ENCODE measurements at places on chromosomes 6 and 20.

GRCh38 chr6:92275150-92275549, 1144.2 kb downstream of the EPHA7 start:
- DNase-seq: no peak

- DNase-seq: peak; percentile 11
These were observed 868.6 kb upstream of the GJE1 start for GRCh38 chr6:141264101-141264500.

DNA sequence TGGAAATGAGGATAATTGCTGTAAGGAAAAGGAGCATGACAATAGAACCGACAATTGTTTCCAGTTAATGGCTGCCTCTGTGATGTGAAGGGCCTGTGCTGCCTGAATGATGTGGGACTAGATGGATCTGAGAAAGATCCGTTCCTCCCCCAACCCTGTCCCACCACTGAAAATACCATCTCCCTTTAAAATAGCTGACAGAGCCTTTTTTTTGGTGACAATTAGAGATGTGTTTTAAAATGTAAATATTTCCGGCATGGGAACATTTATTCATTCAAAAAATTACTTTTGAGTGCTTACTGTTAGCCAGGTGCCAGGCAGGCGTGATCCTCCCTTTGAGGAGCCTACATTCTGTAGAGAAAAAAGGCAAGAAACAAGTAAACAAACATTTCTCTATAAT, 72.4 kb upstream of the SUPT3H start:
- no peak for DNase-seq

DNA sequence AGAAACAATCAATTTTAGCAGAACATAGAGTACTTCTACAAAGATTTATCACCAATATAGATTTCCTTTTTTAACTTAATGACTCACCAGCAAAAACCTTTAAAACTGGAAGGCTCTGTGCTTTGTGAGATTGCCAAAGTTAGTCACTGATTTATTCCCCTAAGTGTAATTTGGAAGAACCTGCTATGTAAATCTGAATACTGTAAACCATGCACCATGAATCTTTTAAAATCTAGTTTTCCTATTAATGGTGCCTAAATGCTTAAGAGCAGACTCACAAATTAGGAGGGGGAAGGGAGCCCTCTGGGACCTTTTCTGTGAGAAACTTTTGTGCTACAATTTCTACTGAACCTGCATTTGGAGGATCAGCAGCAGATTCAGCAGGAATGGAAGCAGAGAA, 57.8 kb upstream of the PNRC1 start:
- peak; percentile 69 for DNase-seq

DNA sequence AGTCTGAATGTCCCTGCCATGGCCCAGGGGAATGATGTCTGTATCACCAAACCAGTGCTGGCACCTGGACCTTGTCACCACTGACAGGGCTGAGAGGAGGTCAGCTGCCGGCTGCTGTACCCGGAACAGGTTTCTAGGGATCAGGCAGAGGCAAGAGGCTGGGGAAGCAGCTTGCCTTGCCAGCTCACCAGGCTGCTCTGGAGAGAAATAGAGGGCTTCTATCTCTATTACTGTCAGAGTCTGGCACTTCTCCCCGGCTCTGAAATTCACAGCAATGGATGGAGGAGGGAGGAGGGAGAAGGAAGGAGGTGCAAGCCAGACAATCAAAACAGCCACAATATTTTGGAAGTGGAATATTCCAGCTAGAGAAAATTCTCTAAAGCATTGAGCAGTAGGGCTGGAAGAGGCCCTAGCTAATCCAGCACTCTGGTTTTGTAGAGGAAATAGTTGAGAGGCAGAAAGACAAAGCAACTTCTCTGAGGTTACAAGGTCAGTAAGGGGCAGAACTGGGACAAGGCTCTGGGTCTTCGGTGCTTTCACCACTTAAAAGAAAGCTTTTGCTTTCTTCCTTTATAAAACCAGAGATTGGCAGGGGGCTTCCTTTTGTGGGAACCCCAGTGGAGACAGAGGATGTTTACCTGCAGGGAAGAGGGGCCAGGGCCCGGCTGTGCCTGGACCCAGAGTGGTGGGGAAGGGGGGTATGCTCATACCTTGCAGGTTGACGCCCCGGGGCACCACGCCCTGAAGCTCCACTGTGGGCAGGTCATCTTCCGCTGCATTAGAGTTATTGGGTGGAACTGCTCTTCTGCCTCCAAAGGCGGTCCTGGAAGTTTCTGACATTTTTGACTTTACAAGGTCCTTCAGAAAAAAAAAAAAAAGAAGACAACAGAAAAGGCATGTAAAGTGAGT, 2.4 kb downstream of the F13A1 start:
- no peak for DNase-seq

DNA sequence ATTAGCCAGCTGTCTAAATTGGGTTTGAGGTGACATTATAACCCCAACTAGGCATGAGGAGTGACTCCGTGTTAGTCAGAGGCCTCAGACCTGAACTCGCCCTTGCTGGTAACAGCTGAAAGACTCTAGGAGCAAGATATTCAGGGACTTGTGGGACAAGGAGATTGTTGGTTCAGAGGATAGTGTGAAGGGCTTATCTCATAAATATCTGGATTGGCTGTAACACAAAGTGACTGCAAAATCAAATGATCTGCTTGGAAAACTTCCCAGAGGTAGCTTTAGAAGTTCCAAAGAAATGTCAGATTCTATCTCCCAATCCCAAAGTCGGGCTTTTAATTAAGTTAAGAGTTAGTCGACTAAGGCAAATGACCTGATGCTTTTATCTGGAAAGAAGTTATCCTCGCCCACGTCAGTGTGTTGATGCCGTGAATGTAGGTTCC, 72.4 kb downstream of the TULP4 start:
- DNase-seq: no peak

DNA sequence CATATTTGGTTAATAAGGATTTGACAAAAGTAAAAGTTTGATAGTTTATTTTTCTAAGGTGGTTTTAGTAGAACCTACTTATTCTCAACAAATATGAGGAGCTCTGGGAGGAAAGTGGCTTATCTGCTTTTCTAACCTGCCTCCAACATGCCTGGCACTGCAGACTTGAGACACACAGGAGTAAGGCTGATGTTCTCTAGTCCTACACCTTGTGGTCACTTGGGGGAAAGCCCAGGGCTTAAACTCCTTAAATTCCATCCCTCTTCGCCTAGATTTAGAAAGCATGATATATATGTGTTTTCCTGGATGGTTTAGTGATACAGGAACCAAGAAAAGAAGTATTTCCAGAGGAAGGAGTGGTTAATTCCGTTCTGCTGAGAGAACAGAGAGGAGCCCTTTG, 39.9 kb upstream of the SAMD5 start:
- no peak for DNase-seq

GRCh38 chr6:148771896-148772554, 25.2 kb downstream of the UST start:
- no peak for DNase-seq

GRCh38 chr6:4698901-4699659, 77.1 kb upstream of the CDYL start:
- DNase-seq: no peak

DNA sequence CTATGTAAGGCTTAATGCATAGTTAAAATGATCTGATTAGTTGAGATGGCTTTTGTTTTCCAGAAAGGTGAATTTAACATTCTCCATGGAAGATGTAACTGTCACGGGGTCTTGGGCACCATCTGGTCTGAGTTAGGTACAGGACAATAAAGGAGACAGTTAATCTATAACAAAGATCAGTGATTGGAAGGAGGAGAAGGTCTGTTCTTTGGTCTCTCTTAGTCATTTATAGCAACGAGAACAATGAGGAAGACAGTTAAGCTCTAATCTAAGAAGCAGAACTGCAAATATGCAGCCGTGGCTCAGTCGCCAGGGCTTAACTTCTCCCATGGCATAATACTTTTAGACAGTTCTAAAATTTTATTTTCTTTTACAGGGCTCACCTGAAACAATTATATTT, 405.5 kb upstream of the SULF2 start:
- DNase-seq: no peak

DNA sequence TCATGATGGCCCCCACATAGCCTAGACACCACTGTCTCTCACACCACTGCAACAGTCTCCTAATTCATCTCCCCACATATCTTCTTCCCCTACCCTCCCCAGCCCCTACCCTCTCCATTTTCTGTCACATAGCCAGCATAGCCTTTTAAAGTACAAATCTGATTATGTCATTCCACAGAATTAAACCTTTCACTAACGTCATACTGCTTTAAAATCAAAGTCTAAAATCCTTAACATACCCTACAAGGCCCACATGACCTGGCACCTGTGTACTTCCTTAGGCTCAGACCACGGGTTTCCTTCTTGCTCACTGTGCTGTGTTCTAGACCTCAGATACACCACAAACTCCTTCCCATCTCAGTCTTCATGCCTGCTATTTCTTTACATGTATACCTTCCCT, 5.9 kb downstream of the OSTM1 start:
- no peak for DNase-seq

DNA sequence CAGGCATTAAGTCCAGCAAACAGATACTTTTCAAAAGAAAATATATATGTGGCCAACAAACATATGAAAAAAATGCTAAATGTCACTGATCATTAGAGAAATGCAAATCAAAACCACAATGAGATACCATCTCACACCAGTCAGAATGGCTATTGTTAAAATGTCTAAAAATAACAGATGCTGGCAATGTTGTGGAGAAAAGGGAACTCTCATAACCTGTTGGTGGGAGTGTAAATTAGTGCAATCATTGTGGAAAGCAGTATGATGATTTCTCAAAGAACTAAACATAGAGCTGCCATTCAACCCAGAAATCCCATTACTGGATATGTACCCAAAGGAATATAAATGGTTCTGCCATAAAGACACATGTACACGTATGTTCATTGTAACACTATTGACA, 20.6 kb downstream of the KCNQ5 start:
- DNase-seq: no peak

DNA sequence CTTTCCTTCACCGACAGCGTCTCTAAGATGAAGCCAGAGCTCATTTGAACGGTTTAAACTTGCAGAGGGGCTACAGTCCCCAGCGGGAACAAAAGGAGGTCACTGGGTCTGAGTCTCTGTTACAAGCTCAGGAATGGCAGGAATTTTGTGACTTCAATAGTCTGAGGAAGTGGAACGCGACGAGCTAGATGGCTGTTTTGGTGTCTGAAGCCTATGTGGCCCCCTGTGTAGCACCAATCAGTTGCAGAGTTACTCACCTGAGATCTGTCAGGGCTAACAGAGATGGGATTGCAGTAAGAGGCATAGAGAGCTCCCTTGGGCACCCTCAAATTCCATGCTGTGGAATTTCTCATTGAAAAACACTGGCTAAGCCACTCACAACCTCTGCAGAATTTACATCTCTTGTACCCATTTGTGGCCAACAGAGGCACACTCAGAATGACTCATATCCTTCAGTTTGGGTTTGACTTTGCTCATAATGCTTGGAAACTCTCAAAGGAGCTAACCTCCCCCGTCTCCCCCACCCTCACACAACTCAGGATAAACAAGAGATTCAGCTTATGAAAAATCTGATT, 7.1 kb upstream of the TCP11 start:
- peak; percentile 24 for DNase-seq

Data from suppressor macrophage treated with lipopolysaccharide for 1 hour (primary cell).